HEK293T (cell line): ENCODE measurements at places on chromosomes 4 and X.

DNA sequence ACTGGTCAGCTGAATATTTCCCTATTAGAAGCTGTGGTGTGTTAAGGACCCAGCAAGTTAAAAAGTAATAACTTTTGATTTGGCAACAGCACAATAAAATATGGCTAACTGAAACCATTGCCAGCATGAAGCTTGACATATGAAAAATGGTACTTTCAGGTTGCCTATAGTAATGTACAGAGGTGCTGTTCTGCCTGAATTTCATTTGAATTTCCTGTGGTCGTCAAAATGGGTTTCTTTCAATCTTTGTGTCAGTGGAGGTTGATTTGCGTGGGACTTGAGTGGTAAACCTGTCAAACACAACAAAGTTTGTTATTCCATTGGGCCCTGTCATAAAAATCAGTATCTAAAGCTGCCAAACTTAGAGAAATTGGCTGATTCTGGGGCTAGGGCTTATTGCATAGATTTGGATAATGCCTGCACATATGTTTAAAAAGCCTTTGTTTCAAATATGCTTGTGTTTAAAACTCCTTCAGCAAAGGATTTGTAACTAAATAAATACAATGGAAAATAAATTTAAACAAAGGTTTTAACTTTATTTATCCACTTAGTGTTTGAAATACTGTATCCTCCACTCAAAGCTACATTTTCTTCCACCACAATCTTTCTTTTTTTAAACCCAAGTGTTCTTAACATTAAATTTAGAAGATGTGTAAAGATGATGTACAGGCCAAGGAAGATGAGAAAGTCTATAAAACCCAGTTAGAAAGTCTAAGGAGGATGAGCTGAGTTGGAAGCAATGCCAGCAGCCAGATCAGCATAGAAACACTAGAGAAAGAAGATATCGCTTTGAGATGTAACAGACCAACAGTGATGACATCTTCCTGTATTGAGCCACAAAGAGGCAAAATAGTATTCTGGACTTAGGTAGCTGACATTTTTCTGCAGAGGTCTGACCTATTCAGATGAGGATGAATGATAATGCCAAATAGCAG is 134.8 kb upstream of the GIMD1 start:
- DNase-seq = no peak

DNA sequence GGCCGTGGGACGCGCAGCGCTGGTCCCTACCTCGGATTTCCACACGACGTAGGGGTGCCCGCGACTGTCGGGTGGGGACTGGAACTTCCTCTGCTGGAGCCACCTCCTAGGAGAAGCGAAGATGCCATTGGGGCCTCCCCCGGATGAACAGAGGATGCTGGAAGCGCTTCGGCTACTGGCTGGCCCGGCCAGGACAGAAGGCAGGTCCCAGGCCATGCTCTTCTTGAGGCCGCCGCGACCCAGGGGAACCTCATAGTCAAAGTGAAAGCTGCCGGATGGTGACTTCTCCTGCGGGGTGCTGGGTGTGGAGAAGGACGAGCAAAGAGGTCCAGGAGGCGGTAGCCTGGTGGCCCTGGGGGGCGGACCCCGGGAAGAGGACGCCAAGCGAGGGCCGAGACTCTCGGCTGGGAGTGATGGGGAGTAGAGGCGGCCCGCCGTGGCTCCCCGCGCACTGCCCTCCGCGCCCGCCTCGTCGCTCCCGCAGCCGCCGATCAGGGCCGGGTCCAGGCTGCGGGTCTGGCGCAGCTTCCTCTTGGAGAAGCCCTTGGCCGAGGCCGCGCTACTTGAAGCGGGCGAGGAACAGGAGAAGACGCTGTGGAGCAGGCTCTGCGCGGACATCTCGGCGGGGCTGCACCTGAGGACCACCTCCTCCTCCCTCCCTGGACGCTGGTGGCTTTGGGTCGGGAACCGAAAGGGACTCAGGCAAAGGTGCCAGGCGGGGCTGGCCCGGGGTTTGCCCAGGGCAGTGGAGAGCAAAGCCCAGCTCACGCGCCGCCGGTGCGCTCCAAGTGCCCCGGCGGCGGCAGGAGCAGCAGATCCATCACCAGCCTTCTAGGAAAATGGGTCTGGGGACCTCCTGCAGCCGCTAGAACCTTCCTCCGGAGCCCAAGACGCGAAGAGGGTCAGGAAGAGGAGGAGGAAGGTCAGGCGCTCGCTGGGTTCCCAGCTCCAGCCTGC is 1.2 kb downstream of the ARHGAP6 start:
- DNase-seq = no peak

DNA sequence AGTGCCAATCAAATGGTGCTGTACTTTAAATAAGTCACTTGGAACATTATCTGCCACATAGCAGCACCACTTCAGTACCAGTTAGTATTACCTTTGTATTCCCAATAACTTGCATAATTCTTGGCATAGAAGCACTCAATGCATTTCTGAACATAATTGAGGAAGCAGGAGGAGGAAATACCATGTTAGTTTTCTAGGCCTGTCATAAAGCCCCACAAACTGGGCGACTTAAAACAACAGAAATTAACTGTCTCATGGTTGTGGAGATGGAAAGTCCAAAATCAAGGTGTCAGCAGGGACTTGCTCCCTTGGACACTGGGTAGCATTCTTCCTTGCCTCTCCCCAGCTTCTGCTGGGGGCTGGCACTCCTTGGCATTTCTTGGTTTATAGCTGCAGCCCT is 296.2 kb downstream of the HS3ST1 start:
- DNase-seq = no peak

- DNase-seq = no peak
Measured at GRCh38 chr4:53919535-53919934, 144.9 kb downstream of the CHIC2 start.

DNA sequence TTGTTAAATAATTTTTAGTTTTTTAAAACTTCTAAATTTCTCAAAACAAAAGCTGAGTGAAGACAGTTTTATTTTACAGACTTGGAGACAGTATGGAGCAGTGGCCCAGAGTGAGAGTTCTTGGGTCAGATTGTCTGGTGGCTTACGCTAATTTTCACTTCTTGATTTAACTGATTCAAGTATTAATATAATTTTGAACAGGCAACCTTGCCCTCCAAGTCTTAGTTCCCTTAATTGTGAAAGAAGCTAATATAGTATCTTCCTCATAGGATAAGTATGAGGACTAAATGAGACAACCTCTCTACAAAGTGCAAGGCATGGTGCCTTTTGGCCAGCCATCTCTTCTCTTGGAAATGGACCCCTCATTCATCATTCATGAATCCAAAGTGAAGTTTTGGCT is 25.4 kb downstream of the ATP7A start:
- DNase-seq = no peak

- DNase-seq = no peak
Measured at GRCh38 chr4:42018451-42018850, 28.1 kb downstream of the SLC30A9 start.

- peak; percentile 51 for DNase-seq
Measured at GRCh38 chr4:3747581-3747904, 18.6 kb upstream of the ADRA2C start.

DNA sequence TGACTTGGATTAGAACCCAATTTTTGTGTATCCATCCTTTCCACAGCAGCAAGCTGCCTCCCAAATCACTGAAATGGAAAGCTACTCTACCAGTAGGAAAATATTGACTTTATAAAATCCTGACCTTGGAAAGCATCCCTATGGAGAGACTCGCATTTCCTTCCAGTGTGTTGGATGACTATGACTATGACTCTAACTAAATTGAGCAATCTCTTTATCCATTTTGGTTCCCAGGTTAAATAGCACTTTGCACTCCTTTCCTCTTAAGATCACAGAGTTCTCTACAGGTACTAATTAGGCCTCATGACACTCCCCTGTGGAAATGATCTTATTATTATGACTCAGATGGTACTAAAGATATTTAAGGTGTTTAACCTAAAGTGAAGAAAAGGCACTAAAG is 431.8 kb downstream of the PPARGC1A start:
- no peak for DNase-seq

GRCh38 chr4:5750052-5750945 is 39.3 kb downstream of the EVC start:
- no peak for DNase-seq

- no peak for DNase-seq
Measured at GRCh38 chr4:146338512-146338911, 124.2 kb downstream of the REELD1 start.

DNA sequence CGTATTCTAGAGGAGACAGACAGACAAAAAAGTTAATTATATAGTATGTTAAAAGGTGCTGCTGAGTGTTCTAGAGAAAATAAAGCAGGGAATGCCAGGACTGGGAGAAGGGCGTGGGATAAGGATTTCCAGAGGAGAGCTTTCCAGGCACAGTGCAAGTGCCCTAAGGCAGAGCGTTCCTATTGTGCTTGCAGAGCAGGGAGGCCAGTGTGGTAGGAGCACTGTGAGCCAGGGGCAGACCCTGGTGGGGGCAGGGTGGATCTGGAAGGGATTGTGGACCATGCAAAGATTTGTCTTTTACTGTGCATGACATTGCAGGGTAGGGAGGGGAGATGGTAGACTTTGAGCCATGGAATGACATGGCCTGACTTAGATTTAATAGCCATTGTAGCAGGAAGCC is 25.8 kb downstream of the EXOC1 start:
- DNase-seq = no peak

DNA sequence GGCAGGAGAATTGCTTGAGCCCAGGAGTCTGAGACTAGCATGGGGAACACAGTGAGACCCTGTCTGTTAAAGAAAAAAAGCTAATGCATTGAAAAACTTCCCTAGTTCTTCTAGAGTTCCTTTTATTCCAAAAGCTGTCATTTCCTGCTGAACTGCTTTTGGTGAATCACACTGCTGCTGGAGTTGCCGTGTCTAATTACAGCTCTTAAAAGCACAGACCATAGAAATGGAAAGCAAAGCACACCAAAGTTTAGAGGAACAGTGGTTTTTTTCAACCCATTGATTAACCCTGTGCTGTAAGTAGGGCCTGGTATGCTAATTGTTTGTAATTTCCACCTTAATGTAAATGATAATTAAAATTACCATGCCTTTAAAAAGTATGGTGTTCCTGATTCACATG is 52.4 kb downstream of the SEPTIN11 start:
- DNase-seq = no peak

DNA sequence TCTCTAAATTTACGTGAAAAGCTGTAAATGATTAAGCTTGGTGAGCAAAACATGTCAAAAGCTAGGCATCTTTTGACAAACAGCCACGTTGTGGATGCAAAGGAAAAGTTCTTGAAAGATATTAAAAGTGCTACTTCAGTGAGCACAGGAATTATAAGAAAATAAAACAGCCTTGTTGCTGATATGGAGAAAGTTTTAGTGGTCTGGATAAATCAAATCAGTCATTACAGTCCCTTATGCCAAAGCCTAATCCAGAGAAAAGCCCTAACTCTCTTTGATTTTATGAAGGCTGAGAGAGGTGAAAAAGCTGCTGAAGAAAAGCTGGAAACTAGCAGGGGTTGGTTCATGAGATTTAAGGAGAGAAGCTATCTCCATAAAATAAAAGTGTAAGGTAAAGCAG is 487.2 kb downstream of the CCSER1 start:
- DNase-seq = no peak

DNA sequence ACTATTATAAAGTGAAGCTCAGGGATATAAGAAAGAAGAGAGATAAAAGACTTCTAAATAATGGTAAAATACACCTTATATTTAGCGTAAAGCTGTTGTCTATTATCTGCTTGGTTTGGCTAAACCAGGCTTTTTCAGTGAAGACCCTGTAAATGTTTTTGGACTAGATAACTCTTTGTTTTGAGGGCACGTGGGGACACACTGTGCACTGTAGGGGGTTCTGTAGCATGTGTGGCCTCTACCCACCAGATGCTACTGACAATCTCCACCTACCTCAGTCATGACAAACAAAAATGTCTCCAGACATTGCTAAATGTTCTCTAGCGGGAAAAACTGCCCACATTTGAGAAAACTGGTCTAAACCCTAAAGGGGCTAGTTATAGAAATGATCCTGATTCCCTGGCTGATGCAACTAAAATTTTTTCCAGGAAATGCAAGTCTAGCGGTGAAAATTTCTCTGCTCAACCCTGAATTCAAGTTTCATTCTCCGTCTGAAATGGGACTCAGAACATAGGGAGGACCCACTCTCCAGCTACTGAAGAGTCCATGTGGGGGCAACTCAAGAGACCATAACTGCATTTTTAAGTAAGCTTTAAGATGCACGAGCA is 355.2 kb upstream of the RASGEF1B start:
- DNase-seq = no peak

- DNase-seq = no peak
Measured at GRCh38 chrX:10106806-10107205, 50.0 kb upstream of the CLCN4 start.

DNA sequence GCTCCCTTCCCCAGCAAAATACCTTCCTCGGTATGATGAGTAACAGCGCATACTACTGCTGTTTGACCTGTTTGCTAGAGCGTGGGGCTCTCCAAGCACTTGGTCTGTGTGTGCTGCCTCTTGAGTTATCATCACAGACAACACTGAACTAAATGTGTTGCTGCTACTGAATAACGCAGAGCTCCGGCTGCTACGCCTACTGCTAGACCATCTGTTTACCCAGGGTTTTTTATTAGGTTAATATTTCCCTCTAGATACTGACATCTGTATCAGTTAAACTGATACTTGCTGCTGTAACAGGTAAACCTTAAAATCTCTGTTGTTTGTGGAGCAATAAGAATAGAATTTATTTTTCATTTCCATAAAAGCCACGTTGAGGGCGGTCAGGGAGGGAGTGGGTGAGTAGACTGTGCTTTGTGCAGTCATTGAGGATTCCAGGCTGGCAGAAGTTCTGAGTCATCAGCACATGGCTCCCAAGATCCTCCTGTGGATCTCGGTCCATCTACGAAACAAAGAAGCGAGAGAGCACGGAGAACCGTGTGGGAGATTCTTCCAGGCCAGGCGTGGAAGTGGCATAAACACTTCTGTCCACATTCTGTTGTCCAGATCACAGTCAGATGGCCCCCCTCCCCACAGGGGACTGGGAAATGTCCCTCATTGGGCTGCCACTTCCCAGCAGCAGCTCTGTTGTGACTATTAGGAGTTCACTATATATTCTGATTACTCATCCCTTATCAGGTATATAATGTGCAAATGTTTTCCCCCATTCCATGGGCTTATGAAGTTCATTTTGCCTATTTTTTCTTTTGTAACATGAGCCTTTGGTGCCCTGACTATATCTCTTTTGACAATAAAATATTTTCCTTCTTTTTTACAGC is 14.1 kb downstream of the GRK4 start:
- DNase-seq = no peak

DNA sequence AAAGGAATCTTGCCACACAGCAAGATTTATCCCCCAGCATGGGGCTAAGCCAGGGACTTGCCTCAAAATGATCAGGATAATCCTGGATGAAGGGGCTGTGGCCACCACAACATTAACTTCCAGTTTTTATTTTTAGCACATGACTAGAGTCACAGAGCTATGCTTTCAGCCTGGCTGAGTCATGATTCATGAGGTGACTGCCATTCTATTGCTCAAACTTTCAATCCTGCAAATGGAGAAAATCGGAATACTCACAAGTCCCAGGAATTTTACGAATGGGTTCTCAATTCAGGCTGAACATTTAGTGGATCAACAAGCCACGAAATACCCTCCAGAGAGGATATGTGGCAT is 70.7 kb upstream of the HPGD start:
- DNase-seq = no peak

DNA sequence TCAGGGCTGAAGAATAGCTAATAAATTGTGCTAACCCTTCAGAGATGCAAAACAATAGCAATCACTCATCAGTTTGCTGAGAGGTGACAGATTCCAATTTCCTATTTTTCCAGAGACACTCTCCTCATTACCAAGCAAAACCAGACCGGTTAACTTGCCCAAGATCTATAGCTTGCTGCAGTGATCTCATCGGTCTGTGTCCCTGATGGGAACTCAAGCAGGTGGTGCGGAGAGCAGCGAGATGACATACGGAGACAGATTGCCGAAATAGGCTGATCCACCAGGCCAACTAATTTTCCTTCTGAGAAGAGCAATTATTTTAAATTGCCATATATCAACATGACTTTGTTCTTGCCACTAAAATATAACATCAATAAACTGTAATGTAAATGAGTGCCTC is 10.5 kb upstream of the DCHS2 start:
- DNase-seq = no peak
